NCI-H187 (cell line): ENCODE measurements at places on chromosomes 13 and 19.

DNA sequence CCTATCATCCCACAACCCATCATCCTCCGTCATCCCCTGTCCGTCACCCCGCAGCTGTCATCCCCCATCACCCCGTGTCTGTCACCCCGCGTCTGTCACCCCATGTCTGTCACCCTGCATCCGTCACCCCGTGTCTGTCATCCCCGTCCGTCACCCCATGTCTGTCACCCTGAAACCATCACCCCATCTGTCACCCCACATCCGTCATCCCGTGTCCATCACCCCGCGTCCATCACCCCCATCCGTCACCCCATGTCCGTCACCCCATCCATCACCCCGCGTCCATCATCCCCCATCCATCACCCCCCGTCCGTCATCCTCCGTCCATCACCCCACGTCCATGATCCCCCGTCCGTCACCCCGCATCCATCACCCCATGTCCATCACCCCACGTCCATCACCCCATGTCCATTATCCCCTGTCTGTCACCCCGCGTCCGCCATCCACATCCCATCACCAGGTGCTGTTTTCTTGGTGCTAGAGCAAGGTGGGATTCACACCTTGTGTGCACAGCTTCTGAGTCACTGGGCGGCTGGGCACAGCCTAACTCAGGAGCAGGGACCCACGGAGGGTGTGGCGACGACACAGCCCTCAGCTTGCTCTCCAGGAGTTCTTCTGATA, 24.2 kb downstream of the RASA3 start:
- no peak for DNase-seq

DNA sequence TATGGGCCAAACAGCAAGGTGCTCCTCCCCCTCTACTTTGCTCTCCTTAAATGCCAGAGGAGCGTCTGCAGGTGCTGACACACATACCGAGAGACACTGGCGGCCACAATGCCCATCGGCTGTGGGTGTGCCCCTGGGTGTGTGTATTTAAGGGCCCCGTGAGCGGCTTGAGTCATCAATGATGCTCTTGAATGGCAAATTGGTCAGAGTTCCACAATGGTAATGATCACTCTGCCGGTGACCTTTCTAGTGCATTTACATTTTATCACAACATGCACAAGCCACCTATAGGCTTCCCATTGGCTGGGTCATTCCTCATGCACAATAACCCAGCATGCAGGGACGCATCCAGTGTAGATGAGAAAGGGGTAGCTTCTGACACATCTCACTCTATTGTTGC, 124.8 kb downstream of the ZNF536 start:
- DNase-seq, result no peak

- no peak for DNase-seq
Observed at GRCh38 chr13:77833331-77833863, 85.2 kb downstream of the EDNRB start.

GRCh38 chr13:59424661-59425060, 739.1 kb downstream of the DIAPH3 start:
- no peak for DNase-seq

DNA sequence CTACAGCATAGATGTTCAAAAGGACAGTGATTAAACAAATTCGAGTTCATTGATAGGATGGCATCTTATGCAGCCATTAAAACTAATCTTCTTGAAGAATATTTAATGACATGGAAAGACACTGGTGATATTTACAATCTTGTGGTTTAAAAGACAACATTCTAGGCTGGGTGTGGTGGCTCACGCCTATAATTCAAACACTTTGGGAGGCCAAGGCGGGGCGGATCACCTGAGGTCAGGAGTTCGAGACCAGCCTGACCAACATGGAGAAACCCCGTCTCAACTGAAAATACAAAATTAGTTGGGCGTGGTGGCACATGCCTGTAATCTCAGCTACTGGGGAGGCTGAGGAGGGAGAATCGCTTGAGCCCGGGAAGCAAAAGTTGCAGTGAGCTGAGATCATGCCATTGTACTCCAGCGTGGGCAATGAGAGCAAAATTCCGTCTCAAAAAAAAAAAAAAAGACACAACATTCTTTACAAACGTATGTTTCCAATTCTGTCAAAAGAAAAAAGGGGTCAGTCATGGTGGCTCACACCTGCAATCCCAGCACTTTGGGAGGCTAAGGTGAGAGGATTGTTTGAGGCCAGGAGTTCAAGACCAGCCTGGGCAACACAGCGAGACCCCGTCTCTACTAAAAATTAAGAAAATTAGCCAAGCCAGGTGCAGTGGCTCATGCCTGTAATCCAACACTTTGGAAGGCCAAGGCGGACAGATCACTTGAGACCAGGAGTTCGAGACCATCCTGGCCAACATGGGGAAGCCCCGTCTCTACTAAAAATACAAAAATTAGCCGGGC, 2.5 kb upstream of the PAK4 start:
- DNase-seq, result no peak

DNA sequence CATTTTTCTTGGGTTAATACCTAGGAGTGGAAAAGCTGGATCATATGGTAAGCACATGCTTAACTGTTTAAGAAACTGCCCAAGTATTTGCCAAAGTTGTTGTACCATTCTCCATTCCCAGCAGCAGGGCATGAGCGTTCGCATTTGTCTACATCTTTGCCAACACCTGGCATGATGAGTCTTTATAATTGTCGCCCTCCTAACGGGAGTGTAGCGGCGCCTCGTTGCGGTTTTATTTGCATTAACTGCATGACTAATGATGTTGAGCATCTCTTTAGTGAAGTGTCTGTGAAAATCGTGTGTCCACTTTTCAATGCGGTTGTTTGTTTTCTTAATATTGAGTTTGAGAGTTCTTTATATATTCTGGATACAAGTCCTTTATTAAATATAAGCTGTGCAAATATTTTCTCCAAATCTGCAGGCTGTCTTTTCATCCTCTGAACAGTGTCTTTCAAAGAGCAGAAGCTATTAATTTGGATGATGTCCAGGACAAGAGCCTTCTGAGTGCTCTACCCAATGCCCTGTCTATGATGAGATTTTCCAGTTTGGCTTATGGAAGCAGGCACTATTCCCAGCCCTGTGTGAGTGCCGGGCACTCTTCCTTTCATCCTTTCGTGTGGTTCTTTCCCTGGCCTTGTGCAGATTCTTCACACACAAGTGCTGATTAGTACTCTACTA, 202.0 kb downstream of the FOXO1 start:
- no peak for DNase-seq

DNA sequence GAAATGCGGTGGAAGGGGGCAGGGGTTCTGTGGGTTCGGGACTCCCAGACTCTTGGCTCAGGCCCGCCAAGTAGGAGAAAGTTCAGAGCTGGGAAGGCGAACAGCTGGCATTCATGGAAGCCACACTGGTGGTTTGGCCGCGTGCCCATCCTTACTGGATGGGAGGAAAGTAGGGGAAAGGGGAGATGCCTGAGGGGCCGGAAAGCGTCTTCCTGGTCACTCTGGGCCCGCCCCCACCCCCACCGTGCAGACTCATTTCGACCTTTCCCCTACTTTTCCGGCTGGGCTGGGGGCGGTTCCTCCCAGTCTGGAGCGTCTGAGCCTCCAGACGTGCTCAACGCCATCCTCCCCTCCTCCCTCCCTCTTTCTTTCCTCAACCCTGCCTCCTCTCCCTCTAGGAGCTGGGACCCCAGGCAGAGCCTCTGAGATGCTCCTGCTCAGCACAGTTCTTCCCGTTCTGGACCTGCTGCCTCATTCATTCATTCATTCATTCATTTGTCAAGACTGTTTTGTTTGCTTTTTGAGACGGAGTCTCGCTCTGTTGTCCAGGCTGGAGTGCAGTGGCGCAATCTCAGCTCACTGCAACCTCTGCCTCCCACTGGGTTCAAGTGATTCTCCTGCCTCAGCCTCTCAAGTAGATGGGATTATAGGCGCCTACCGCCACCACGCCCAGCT, 3.5 kb downstream of the ANGPTL4 start:
- no peak for DNase-seq

GRCh38 chr13:21967871-21968270, 297.0 kb downstream of the FGF9 start:
- no peak for DNase-seq

DNA sequence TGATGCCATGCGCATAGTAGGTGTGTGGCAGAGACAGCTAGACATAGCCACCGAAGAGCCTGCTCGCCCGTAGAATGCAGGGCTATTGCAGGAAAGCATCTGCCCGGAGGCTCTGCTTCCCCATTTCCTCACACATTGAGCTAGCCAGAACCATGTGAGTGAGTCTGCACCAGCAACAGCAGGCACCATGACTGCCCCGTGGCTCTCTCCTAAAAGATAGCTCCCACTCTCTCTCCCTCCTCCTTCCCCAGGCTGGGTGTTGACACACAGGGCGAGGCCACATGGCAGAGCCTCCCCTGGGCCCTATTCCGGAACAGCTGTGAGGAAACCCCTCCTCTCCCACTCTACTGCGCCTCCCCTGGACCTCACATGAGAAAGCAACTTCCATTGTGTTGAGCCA, 52.3 kb upstream of the ATP12A start:
- DNase-seq, result peak; percentile 2

DNA sequence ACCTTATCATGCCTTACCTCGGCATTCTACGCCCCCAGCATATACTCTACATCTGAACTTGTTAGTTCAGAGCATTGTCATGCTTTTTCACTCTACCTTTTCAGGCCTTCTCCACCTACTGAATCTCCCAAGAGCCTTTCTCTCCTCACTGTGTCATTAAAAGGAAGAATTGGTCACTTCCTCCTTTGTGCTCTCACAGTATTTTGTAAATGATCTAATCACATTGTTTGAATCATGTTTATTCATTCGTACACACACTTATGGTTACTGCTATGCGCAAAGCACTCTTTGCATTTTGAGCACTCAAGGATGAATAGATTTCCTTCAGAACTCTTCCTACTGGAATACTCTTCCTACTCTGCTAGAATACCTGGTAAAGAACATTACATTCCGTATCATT, 15.8 kb upstream of the ELF1 start:
- DNase-seq, result no peak

DNA sequence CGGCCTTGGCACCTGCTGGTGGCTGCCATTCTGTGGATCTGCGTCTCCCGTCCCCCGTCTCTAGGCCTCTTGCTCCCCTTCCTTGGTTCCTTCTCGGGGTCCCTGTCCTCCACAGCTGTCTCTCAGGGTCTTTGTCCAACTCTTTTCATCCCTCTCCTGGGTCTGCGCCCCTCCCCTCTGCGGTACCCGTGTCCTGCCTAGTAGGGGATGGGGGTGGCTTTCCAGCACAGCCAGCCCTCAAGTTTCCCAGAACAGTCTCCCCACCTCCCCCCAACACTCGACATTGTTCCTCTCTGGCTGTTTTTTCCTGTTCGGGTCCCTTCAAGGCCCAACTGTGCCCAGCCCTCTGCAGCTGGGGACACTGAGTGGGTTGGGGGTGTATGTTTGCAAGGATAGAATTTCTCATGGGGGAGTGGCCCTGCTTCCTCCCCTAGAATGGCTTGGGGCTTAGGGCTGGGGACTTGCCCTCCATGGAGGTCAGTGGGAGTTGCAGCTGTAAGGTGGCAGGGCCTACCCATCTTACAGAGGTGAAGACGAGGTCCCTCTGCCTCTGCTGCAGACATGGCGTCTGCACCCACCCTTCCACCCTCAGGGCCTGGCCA, 762 bp upstream of the ADM5 start:
- DNase-seq, result no peak

DNA sequence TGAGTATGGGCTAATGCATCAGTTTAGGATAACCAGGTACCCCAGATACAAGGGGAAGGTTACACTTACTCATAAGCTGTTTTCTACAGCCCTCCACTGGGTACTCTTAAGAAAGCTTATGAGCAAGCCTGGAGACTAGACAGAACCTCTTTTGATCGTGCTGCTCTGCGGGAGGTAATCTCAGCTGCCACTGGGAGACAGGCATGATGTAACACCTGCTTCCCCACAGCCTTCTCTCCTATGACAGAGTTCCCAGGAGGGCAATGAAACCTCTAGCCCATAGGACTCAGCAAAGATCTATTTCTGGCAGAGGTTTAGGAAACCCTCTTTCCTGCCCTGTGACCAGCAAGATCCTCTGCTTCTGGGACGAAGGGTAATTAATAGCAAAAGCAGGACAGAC, 65.6 kb downstream of the WASF3 start:
- DNase-seq, result no peak

GRCh38 chr13:75173457-75174356, 308.3 kb downstream of the TBC1D4 start:
- peak; percentile 60 for DNase-seq

GRCh38 chr13:74929436-74929835, 552.5 kb downstream of the TBC1D4 start:
- no peak for DNase-seq

GRCh38 chr13:23668562-23668961, 98.3 kb downstream of the TNFRSF19 start:
- no peak for DNase-seq

DNA sequence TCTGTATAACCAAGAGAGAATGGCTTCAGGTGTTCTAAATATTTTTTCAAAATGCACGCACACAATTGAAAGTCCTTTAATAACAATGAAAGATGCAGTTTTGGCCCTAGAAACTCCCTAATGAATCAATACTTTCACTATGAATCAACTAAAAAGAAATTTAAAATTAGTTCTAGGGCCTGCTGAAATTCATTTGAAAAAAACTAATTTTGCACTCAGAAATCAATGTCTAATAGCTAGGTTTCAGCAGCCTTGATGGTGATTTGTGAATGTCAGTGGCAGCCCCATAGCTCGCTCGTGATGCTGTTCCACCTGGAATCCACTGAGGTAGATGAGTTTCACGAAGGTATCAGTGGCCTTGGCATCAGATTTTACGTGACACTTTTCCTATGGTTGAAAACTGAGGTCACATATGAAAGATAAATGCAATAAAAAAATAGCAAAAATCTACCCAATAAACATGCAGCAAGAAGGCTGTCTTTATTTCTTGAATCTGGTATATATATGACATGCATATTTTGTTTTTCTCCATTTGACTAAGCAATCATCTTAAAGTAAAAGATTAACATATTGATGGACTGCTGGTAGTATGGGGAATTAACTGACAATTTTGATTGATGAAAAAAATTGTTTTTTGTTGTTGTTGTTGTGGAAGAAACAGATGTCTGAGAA, 141.0 kb downstream of the AKAP11 start:
- no peak for DNase-seq

DNA sequence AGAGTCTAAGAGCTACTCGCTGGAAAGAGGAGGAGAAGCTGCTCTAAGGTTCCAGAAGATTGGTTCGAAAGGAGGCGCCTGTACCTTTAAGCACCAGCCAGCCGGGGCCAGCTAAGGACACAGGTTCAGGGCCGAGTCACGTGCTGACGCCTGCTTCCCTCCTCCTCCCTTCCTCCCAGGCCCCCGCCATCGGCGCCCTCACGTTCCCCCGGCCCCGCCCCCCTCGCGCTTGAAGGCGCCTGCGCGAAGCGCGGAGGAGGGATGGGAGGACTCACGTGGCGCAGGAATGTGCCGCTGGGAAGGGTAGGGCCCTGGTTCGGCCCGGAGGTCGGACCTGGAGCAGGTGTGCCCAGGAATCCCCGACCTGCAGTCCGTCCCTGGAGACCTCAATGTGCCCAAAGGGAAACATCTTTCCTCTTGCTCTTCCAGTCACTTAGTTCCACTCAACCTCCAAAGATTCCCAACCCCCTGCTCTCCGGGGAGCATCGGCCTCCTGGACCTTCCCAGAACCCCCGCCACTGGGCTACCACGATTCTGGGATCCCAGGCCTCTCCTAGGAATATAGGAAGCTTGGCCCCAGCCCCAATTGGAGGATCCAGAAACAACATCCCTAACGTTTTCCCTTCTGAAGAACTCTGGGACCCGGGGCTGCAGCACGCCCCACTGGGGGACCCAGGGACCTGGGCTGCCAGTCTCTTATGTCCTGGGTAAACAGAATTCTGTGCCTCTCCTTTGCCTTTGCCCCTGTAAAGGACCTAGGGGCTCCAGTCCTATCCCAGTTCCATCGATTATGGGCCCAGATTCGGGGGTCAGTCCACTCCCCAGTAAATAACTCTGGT, 2.5 kb downstream of the DBP start:
- peak; percentile 92 for DNase-seq

GRCh38 chr19:4709440-4710280, 14.0 kb downstream of the DPP9 start:
- no peak for DNase-seq
